ENCODE measurements at places on chromosomes 16 and 17.

DNA sequence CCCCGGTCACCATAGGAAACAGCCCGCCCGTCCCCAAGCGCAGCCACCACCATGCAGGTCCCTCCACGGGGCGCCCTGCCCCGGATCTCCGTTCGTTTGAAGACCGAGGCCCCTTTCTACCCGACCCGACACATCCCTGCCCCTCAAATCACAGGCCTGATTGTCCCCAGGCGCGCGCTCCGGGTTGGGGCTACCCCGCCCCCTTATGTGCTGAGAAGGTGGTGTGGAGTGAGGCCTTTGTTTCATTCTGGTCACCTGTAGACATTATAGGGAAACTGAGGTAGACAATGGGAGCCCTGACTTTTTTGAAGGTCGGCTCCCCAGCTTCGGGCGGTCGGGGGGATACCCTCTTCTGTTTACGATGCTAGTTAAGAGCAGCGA, 763 bp upstream of the ACTG1 start:
- DNase-seq = no peak

GRCh38 chr16:84548508-84548907, 44.0 kb upstream of the MEAK7 start:
- DNase-seq = no peak

GRCh38 chr17:82775001-82775823, 23.3 kb downstream of the TBCD start:
- no peak for DNase-seq

- DNase-seq = no peak
Observed at GRCh38 chr17:78993241-78993956, 13.7 kb upstream of the LGALS3BP start.

DNA sequence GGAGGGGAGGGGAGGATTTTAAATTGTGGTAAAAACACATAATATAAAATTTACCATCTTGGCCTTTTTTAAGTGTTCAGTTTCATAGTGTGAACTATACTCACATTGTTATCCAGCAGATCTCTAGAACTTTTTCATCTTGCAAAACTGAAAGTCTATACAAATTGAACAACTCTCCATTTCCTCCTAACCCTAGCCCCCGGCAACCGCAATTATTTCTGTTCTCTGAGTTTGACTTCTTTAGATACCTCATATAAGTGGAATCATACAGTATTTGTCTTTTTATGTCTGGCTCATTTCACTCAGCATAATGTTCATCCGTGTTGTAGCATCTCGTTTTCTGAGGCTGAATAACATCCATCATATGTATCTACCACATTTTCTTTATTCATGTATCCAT, 30.0 kb upstream of the MRTFB start:
- DNase-seq = no peak

GRCh38 chr17:45828171-45828570, 16.5 kb upstream of the SPPL2C start:
- no peak for DNase-seq
